ENCODE measurements at places on chromosomes 5 and 9. TPM values are rescaled to one million over a fixed set of nuclear protein-coding genes. Genes with fewer than 3 reads are reported as not detected.

The HARS2 gene
- total RNA-seq, result 31.3 TPM

The CD14 gene
- not detected for total RNA-seq

DNA sequence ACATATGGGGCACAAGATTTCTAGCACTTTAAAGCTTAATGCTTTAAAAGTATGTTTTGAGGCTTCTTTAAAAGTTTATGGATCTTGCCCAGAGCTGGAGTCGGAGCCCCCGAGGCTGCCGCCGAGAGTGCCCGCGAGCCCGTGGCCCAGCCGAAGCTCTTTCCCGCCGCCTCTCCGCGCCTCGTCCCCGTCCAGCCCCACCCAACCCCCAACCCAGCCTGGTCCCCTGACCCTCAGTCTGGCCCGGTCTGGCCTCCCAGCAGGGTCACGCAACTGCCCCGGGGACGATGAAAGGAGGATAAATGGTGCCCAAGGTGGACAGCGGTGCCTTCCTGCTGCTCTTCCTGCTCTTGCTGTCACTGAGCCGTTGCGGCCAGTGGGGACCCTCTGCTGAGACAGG lies 1.7 kb downstream of the TSSK1B start:
- no peak overlapping the region for H3K27ac ChIP-seq
- no peaks in the 10 kb centered on the region for H3K27me3 ChIP-seq
- H3K36me3 ChIP-seq, result no peaks in the 10 kb centered on the region
- DNase-seq, result no peak

GRCh38 chr5:64437496-64437895 lies 68.3 kb upstream of the RGS7BP start:
- H3K4me3 ChIP-seq, result no peak overlapping the region
- no peaks in the 10 kb centered on the region for H3K27me3 ChIP-seq
- no peaks in the 10 kb centered on the region for H3K36me3 ChIP-seq

GRCh38 chr9:134717924-134718645 lies 76.5 kb downstream of the COL5A1 start:
- no peak for DNase-seq
- peaks cover 6% of the 10 kb centered on the region for H3K27me3 ChIP-seq
- H3K4me1 ChIP-seq, result no peaks in the 10 kb centered on the region
